IMR-90 (cell line): ENCODE measurements at places on chromosomes 11 and 22.

DNA sequence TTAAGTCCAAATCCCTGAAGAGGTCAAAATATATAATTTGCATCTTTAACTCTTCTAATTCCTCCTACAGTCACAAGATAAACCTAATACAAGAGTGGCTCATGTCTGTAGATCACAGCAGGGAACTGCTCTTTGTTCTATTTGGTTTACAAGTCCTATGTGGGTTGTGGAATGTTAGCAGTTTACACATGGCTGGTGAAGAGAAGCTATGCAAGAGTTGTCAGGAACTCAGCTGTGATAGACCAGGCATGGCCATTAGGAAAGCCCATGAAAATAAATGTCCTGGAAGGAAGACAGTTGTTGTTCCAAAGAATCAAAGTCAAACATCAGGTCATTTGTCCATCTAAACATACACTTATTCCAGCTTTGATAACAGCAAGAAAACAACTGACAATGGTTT is 312.4 kb upstream of the PITPNB start:
- peak; percentile 52 for DNase-seq

- peak; percentile 48 for DNase-seq
Measured at GRCh38 chr22:38755155-38755910, 465 bp downstream of the SUN2 start.

DNA sequence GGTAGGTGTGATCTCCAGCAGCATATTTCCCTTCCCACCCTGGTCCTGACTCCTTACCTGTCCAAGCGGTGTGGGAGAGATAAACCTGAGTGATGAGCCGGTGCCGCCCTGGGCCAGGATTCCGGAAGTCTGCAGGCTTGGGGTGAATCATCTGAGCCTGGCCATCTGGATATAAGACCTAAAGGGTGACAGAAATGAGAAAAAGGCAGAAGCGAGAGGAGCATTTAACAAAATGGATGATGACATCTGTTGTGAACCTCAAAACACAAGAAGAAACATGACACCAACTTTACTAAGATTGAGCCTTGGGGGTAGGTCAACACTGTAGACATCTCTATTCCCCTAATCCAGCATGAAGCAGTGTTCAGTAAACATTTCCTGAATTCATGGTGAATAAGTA is 62.8 kb downstream of the AAMDC start:
- DNase-seq, result peak; percentile 75

- no peak for DNase-seq
Measured at GRCh38 chr11:117535850-117536411, 208.3 kb downstream of the CEP164 start.
